CD4-positive, alpha-beta T cell treated with Interleukin-15 for 1 hour (primary cell): ENCODE measurements at places on chromosomes 16 and 17.

GRCh38 chr17:19415311-19415710, 4.3 kb downstream of the RNF112 start:
- DNase-seq, result no peak

GRCh38 chr17:82396601-82397435, 21.3 kb upstream of the HEXD start:
- DNase-seq, result no peak

DNA sequence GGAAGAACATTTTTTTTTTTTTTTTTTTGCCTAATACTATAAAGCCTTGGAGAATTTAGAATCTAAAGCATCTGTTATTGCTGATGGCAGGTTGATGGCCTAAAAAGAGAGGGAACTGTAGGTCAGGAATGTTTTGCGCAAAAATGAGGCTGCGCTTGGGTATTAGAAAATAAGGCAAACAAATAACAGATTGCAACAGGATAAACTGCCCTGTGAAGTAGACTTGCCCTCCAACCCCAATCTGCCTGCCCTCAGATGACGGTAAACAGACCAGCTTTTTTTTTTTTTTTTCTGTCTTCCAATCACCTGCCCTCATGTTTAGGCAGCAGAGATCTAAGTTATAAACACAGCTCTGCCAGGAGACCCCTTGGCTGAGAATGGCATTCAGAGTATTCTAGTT, 3.8 kb upstream of the DHX8 start:
- no peak for DNase-seq

GRCh38 chr17:41511116-41511515, 5.7 kb upstream of the KRT13 start:
- no peak for DNase-seq

DNA sequence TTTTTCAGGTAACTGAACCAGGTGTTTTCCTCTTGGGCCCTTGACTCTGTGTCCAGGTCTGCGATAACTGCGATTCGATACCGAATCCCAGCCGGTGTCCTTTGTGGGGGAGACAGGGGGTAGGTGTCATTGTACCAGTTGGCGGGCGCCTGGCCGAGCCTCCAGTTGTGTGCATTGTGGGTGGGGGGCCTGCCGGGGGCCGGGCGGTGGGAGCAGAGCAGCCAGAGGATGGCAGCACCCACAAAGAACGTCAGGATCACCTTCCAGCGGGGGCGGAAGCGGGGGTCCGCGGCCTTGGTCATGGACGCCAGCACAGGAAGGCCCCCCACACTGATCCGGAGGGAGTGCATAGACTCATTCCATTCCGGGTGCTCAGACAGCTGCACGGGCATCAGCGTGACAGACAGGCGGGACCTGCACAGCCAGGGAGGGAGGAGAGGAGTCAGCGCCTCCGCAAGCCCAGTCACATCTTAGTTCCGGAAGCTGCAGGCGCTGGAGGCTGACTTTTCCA, 12.3 kb downstream of the CANT1 start:
- DNase-seq, result no peak

DNA sequence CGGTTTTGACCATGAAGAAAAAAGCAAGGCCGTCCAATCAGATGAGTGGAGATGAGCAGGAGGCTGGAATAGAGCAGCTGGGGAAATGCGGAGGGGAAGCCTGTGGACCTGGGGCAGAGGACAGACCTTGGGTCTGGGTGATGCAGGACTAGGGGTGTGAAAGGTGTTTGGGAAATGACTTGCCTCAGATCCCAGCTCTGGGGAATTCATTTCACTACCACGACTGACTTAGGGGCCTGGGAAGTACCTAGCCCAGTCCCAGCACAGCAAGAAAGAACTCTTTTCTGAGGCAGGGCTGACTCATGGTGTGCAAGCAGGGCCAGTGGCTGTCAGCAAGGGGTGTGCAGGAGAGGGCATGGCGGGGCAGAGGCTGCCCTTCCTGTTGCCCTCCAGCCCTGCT, 14.8 kb downstream of the DNAI2 start:
- no peak for DNase-seq

DNA sequence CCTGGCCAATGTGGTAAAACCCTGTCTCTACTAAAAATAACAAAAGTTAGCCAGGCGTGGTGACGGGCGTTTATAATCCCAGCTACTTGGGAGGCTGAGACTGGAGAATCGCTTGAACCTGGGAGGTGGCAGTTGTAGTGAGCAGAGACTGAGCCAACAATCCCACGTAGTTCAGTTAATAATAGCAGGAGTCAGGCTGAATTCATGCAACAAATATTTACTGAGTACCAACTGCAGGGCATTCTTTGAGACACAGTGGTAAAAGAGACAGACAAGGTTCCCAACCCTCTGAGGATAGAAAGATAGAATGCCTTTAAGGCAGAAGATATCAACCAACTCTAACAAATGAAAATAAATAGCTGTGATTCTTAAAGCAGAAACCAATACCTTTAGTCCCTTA, 39.1 kb downstream of the SPOP start:
- DNase-seq, result no peak

DNA sequence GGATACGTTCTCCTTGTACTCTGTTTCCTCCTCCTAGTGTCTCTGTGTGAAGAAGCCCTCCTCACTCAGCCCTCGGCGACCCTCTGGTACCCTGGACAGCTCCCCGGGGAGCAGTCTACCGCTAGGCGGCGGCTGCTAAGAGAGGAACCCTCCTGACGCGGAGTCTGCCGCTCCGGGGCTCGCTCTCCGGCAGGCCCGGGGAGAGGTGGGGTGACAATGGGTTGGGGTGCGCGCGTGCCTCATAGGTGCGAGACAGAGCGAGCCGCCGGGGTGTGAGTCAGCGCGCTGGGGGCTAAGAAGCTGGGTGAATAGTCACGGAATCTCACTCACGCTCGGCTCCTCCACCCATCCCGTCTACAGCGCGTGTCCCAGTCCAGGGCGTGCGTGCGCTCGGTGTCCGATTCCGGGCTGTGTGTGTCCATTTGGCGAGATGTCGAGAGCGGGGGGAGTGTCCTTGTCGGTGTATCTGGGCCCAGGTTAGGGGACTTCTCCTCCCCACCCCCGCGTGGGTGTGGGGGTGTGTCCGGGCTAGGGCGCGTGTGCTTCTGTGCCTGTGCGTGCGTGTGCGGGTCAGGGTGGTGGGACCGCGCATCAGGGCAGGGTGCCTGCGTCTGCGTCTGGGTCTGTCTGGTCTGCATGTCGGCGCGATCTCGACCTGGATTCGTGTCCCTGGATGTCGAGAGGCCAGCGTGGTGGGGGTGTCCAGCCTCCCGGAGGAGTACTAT, 577 bp upstream of the HS3ST2 start:
- DNase-seq, result no peak

DNA sequence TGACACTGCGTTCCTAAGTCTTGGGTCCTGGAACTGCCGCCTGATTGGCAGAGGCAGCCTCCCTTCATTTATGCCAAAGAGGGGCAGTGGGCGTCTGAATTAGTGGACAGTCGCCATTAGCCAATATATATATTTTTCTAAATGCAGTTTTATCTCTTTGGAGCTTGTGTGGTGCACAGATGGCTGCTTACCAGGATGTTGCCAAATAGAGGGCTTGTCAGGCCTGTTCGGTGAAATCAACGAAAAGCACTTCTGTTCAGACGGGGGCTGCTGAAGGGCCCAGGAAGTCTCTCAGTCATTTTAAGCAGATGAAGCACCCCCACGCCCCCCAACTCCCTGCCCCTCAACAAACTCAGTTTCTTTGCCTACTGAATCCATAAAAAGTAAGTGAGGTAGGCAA, 66.0 kb downstream of the RAP1GAP2 start:
- DNase-seq, result no peak

DNA sequence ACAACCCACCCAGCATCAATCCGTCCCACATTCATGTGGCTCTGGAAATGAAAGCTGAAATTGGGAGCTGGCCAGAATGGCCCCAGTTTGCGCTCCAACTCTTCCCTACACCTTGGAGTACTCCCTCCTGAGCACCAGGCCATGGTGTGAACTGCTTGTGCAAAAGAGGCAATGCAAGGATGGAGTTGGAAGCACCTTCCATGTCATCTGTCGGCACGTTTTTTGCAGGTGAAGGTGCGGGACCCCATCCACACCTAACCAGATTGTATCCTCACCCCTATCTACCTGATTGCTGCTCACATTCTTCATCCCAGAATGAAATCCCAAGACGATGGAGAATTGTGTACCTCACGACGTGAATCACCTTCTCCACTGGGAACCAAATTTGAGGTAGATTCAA, 136.6 kb upstream of the WSB1 start:
- no peak for DNase-seq

DNA sequence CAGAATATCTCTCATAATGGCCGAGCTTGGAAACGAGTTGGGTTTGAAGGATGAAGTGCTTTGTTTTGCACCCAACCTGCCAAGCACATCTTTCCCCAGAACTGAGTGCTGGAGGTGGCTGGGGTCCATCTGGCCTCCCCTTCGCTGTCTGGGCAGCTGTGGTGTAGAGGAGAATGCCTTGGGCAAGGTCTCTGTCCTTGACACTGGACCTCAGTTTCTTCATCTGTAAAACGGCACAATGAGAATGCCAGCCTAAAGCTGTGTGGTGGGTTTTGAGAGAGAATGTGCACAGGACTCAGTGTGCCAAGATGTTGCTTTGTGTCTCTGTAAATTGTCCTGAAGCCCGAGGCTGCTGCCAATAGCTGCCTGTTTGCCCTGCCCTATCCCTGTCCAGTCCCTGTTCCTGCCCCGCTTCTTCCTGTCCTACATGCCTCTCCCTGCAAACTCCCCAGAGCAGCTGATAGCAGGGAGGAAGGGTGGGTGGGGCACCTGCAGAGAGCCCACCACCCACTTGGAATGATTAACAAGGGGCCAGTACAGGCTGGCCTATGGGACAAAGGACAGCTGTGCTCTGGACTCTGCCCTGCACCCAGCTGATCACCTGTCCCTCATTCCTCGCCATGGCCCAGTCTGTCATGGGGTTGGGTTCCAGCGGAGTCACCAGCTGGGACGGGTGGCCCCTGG, 15.3 kb downstream of the LASP1 start:
- no peak for DNase-seq

DNA sequence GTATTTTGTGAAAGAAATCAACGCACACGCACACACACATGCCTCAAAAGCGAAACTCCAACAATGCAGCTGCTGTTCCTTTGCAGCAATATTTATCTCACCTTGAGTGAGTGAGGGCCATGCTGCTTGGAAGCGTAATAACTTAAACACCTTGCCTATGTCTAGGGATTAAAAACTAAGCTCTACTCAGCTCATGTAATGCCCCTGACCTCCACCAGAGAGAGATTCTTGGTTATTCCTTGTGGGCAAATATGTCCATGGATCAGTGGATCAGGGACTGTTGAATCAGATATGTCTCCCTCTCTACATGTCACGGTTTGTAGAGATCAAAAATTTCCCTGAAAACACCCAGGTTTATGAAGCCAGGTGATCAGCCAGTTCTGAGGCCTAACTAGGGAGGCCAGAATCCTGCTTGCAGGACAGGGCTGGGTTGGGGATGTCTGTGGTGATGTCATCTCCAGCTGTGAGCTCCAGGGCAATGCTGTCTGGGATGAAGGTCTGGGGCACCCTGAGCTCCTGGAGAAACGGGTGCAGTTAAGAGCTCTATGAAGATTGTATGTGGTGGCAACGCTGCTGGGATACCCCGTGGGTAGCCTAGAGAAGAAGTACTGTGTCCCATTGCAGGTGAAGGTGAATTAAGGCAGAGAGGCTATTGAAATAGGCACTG, 149.4 kb downstream of the KCNJ12 start:
- DNase-seq, result no peak

DNA sequence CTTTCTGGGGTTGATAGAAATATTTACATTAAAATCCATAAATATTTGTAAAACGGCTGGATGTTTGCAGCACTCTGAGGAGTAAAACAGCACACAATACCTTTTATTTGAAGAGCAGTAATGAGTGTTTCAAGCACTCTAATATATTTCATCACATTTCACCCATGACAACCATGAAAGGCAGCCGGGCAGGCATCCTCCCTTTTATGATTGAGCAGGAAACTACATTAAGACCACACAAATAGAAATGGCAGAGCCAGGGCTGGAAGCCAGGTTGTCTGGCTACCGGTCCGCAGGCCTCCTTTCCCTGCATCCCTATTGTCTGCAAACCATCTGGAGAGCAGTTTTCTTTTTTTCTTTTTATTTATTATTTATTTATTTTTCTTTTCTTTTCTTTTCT, 23.1 kb upstream of the GPRC5C start:
- DNase-seq, result no peak

DNA sequence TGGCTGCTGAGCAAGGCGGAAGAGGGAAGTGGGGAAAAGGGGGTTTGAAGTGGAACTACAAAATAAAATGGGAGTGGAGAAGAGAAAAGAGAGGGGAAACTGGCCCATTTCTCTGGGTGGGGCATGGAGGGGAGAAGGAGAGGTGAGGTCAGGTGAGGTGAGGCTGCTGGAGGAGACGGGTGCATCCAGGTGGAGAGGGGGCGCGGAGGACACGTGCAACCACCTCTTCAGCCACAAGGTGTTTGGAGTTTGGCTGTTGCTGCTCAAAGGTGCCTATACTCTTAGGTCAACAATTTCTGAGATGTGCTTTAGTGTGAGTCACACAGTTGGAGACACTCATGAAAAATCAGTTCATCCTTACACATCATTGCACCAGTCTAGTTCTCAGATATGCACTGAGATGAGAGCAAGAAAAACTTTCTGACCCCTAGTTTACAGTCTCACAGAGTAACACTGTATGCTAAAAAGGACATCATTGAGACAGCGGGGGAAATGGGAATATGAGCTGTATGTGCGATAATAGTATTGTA, 4.8 kb downstream of the SLC6A4 start:
- no peak for DNase-seq

DNA sequence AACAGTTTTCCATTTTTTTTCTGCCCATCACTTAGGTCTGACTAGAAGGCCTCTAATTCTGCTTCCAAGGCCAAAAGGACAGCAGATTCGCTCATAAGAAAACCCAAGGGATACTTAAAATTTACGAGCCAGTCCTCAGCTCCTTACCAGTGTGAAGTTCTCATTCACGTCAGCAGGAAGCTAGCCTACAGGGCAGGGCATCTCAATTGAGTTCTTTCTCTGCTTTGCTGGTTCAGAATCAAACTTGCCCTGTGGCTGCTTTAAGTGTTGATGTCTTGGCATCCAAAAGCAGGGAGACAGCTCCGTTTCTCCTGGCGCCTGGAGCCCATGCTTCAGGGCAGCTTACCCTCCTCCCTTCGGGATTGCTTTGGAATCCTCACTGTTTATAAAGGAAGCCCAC, 136.0 kb downstream of the ANKFN1 start:
- DNase-seq, result no peak

- no peak for DNase-seq
Measured at GRCh38 chr17:15048381-15048780, 216.7 kb downstream of the PMP22 start.

DNA sequence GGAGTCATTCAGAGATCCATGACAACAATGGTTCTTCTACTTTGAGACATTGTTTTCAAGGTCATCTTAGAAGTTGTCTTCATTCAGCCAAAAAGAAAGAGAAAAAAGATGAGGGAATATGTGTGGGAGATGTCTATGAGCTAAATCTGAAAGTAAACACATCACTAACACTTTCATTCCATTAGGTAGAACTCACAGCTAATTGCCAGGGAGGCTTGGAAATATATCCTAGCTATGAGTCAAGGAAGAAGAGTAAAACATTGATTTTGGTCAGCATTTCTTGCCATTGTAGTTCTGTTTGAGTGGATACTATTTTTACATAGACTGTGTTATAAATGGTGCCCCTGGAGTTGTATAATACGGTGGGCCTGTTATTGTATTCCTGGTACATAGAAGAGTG, 316.4 kb upstream of the MYOCD start:
- DNase-seq, result no peak
